ENCODE measurements at places on chromosomes 4 and X.
A peak's percentile ranks its signal among the peaks of the same experiment; 100 is the strongest.

DNA sequence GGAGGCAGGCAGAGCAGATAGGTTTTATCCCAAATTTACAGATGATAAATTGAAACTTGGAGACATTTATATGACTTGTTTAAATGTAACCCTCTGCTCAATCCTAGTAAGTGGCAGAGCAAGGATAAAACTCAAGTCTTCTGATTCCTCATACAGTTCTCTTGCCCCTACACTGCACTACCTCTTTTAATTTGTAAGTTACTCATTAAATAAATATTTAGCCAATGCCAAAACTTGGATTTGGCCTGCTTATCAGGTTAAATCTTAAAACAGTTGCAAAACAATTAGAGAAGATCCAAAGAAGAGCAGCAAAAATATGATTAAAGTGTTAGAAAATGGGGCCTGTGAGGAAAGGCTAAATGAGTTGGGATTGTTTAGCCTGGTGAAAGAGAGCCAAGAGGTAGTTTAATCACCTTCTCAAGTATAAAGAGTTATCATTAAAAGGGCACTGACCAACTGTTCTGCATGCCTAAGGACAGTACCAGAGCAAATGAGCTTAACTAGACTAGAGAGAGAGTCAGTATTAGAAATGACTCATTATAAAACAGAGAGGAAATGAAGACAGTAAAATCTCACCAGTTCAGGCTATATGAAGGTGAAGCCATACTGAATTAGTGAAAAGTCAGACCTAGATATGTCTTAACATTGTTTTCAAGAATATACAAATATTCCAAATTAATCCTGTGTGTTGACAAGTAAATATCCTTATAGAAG lies 146.3 kb downstream of the GRIA3 start:
- H3K4me1 ChIP-seq, result no peaks in the 10 kb centered on the region
- no peaks in the 10 kb centered on the region for H3K36me3 ChIP-seq
- DNase-seq, result no peak
- no peaks in the 10 kb centered on the region for H3K27me3 ChIP-seq
- H3K27ac ChIP-seq, result no peak overlapping the region

- peaks cover 10% of the 10 kb centered on the region for H3K36me3 ChIP-seq
- H3K27me3 ChIP-seq, result no peaks in the 10 kb centered on the region
- DNase-seq, result no peak
- H3K4me3 ChIP-seq, result no peak overlapping the region
Observed at GRCh38 chr4:48379587-48380180, 38.4 kb downstream of the SLAIN2 start.

- H3K4me3 ChIP-seq, result no peak overlapping the region
- H3K27me3 ChIP-seq, result no peaks in the 10 kb centered on the region
- no peak overlapping the region for H3K27ac ChIP-seq
- no peak for DNase-seq
- peaks cover 33% of the 10 kb centered on the region for H3K4me1 ChIP-seq
- peaks cover 7% of the 10 kb centered on the region for H3K36me3 ChIP-seq
Observed at GRCh38 chrX:15929194-15929593, 74.6 kb upstream of the AP1S2 start.

GRCh38 chrX:122863067-122863466 lies 321.0 kb upstream of the GRIA3 start:
- no peaks in the 10 kb centered on the region for H3K4me1 ChIP-seq
- no peak overlapping the region for H3K27ac ChIP-seq
- no peaks in the 10 kb centered on the region for H3K36me3 ChIP-seq
- H3K4me3 ChIP-seq, result no peak overlapping the region
- H3K27me3 ChIP-seq, result no peaks in the 10 kb centered on the region

DNA sequence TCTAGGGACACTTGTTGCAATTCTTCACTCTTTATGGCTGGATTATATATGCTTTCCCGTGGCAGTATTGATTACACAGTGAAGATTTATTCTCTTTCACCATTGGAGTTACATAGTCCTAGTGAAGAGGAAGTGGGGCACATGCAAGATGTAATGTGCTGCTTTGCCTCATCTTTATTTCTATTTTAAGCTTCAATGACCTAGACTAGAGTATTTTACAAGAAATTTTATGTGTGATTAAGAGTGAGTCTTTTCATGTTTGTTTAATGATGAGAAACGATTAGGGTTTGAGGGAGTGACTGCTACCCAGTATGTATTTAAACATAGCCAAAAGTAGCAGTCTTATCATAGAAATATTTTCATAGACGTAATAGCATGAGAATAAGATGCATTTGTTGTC lies 30.8 kb downstream of the DIAPH2 start:
- H3K27me3 ChIP-seq, result no peaks in the 10 kb centered on the region
- DNase-seq, result no peak
- peaks cover 9% of the 10 kb centered on the region for H3K36me3 ChIP-seq
- H3K4me3 ChIP-seq, result no peak overlapping the region
- no peak overlapping the region for H3K27ac ChIP-seq

- peak within 1 kb of the TSS; percentile 95 for H3K4me3 ChIP-seq
- no peaks in the 10 kb centered on the region for H3K36me3 ChIP-seq
- peaks cover 12% of the 10 kb centered on the region for H3K27me3 ChIP-seq
- H3K4me1 ChIP-seq, result peaks cover 33% of the 10 kb centered on the region
- peak; percentile 85 for DNase-seq
Observed at GRCh38 chr4:6909113-6909969, at the start of gene TBC1D14. TBC1D14 (plus strand) TSS chr4:6909826; CDS start chr4:6923390, 13,564 bp downstream.

DNA sequence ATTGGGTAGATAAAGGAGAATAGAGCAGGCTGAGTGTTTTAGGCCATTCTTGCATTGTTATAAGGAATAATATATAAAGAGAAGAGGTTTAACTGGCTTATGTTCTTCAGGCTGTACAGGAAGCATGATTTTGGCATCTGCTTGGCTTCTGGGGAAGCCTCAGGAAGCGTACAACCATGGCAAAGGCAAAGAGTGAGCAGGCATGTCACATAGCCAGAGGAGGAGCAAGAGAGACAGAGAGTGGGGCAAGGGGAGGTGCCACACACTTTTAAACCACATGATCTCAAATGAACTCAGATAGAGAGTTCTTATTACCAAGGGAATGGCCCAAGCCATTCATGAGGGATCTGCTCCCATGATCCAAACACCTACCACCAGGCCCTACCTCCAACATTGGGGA lies 4.4 kb upstream of the METTL14 start:
- no peak overlapping the region for H3K27ac ChIP-seq
- no peaks in the 10 kb centered on the region for H3K36me3 ChIP-seq
- no peak overlapping the region for H3K4me3 ChIP-seq
- H3K4me1 ChIP-seq, result peaks cover 11% of the 10 kb centered on the region
- no peak for DNase-seq
- no peaks in the 10 kb centered on the region for H3K27me3 ChIP-seq

DNA sequence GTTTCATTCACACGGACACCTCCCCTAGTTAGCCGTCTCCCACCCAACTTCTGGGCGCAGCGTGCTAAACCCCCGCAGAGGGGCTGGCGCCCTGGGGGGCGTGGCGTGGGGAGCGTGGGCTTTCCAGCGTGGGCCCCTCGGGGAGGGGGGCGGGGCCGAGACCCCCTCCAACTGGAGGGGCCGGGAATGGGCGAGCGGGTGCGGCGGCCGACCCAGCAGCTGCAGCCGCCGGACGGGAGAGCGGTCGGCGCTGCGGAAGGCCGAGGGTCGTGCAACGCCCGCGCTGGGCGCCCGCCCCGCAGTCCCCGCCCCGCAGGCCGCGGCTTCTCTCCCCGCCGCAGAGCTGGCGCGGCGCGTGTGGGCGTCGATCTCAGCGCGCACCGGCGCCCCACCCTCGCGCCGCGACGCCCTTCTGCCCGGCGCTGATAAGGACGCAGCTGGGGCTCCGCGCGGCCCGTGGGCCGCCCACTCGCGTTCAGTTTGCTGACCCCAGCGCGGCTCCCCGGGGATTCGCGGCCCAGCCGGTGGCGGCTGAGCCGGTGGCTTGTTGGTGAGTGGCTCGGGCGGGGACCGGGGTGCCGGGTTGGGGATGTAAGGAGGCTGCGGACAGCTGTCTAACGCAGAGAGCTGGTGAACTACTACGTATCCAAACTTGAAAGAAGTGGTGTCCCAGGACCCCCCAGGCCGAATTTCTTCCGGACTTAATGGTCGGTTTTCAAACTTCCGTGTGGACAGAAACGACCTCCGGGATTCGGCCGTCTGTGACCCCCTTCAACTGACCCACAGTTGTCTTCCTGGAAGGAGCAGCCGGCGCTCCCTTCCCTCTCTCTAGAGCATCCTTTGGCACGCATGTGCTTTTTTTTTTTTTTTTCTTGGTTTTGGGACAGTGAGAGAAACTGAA lies 1.5 kb downstream of the FHDC1 start:
- peaks cover 8% of the 10 kb centered on the region for H3K36me3 ChIP-seq
- H3K4me3 ChIP-seq, result peak overlapping the region; percentile 84
- no peak overlapping the region for H3K27ac ChIP-seq
- peak; percentile 37 for DNase-seq

DNA sequence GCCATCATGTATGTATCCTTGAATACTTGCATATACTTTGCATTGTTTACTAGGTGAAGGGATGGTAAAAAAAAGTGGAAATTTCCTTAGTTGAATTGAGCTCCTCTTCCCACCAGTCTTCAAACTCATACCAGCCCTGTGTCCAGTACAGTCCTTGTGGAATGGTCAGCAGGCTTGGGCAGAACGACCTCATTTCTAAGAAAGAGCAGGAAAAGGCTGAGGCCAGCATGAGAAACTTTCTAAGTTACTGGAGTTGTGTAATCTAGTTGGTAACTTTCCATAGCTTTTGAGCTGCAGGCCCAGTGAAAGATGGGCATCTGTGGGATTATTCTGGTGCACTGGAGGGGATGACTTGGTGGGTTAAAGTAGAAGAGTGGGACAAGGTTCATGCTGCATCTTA lies 87.6 kb downstream of the DCUN1D4 start:
- H3K36me3 ChIP-seq, result no peaks in the 10 kb centered on the region
- H3K4me3 ChIP-seq, result no peak overlapping the region
- H3K27me3 ChIP-seq, result peaks cover 5% of the 10 kb centered on the region
- no peak for DNase-seq
- H3K4me1 ChIP-seq, result no peaks in the 10 kb centered on the region

- no peak for DNase-seq
- no peak overlapping the region for H3K27ac ChIP-seq
- no peaks in the 10 kb centered on the region for H3K36me3 ChIP-seq
- no peak overlapping the region for H3K4me3 ChIP-seq
- peaks cover 11% of the 10 kb centered on the region for H3K27me3 ChIP-seq
Observed at GRCh38 chr4:41713768-41714167, 34.8 kb downstream of the PHOX2B start.

- no peak for DNase-seq
- no peaks in the 10 kb centered on the region for H3K27me3 ChIP-seq
- H3K4me1 ChIP-seq, result peaks cover 8% of the 10 kb centered on the region
- H3K36me3 ChIP-seq, result peaks cover 44% of the 10 kb centered on the region
- H3K27ac ChIP-seq, result no peak overlapping the region
- no peak overlapping the region for H3K4me3 ChIP-seq
Observed at GRCh38 chrX:16700734-16701133, 11.7 kb downstream of the CTPS2 start.

DNA sequence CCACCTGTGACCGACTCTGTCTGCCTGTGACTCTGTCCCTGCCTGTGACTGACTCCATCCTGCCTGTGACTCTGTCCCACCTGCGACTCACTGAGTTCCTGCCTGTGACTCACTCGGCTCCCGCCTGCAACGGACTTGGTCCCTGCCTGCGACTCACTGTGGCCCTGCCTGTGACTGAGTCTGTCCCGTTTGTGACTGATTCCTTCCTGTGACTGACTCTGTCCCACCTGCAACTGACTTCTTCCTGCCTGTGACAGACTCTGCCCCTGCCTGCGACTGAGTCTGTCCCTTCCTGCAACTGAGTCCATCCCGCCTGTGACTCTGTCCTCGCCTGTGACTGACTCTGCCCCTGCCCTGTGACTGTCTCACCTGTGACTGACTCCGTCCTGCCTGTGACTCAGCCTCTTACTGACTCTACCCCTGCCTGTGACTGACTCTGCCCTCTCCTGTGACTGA lies 9.6 kb upstream of the UVSSA start:
- DNase-seq, result no peak
- H3K36me3 ChIP-seq, result peaks cover 53% of the 10 kb centered on the region
- H3K27me3 ChIP-seq, result no peaks in the 10 kb centered on the region
- H3K4me1 ChIP-seq, result no peaks in the 10 kb centered on the region
- H3K27ac ChIP-seq, result peak overlapping the region; percentile 42

- no peak for DNase-seq
- no peaks in the 10 kb centered on the region for H3K36me3 ChIP-seq
Observed at GRCh38 chr4:66059136-66059535, 388.8 kb upstream of the EPHA5 start.

- H3K27ac ChIP-seq, result no peak overlapping the region
- no peak overlapping the region for H3K4me3 ChIP-seq
- no peak for DNase-seq
- H3K36me3 ChIP-seq, result no peaks in the 10 kb centered on the region
- no peaks in the 10 kb centered on the region for H3K27me3 ChIP-seq
- no peaks in the 10 kb centered on the region for H3K4me1 ChIP-seq
Observed at GRCh38 chr4:129278868-129279267, 182.9 kb downstream of the C4orf33 start.

DNA sequence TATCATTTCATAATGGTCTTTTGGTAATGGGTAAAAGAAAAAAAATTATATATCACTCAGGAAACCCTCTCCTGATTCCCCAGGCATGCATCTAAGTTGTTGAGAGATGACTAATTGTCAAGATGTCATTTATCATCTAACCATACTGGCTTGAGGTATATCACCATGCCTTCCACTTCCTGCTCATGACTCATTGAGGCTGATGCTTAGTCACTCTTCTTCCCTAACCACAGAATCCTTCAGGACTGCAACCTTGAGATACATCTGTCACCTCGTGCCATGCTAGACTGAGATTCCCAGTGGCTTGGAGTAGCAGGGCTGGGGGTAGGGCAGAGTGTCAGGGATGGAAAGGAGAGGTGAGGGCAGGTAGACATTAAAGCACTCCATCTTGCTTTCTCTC lies 782.5 kb upstream of the INTU start:
- no peaks in the 10 kb centered on the region for H3K27me3 ChIP-seq
- H3K4me3 ChIP-seq, result no peak overlapping the region
- H3K27ac ChIP-seq, result no peak overlapping the region
- no peak for DNase-seq

- H3K4me3 ChIP-seq, result no peak overlapping the region
- H3K36me3 ChIP-seq, result no peaks in the 10 kb centered on the region
- no peaks in the 10 kb centered on the region for H3K27me3 ChIP-seq
- H3K27ac ChIP-seq, result no peak overlapping the region
- H3K4me1 ChIP-seq, result peaks cover 3% of the 10 kb centered on the region
Observed at GRCh38 chrX:66030505-66031317, 9.2 kb downstream of the VSIG4 start.

- H3K4me1 ChIP-seq, result peaks cover 33% of the 10 kb centered on the region
- peaks cover 21% of the 10 kb centered on the region for H3K36me3 ChIP-seq
- H3K4me3 ChIP-seq, result no peak overlapping the region
- DNase-seq, result no peak
- no peaks in the 10 kb centered on the region for H3K27me3 ChIP-seq
Observed at GRCh38 chrX:10952619-10953018, 158.5 kb upstream of the HCCS start.
